ENCODE measurements at places on chromosomes 11 and 22.

GRCh38 chr11:35142481-35143075 is 3.6 kb downstream of the CD44 start:
- DNase-seq: no peak

- DNase-seq: no peak
Observed at GRCh38 chr11:77361184-77361583, 59.7 kb upstream of the GDPD4 start.

- DNase-seq: no peak
Observed at GRCh38 chr11:3106736-3107524, 49.7 kb upstream of the CARS1 start.

DNA sequence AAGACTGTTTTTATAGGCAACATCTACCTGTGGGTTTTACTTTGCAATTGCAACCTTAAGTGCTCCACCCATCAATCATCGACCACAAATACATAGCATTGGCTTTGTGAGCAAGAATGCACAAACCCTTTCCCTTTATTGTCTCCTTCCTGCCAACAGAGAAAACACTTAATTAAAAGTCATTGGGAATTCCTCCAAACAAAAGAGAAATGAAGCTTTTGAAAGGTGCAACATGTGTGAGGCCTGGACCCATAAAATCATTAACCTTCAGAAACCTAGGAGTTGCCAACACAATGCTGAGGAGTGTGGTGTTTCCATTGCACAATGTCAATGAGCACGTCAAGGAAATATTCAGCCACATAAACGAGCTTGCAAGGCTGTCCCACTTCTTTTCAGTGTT is 223.2 kb downstream of the BLID start:
- DNase-seq: no peak

DNA sequence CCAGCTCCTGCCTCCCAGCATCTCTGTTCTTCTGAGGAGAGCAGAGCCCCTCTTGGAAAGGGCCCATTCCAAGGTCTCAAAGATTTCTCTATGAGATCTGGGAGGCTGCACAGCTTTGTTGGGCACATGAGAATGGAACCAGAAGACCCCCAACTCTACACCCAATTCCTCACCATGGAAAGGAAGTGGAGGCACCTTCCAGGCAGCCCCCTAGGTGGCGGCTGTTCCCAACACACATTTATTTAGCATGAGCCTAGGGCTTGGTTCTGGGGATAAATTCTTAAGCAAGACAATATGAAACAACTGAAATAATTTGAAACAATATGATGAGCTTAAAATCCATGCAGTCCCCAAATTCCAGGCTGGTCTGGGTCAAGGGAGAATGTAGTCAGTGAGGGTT is 100.4 kb downstream of the TIMP3 start:
- peak; percentile 10 for DNase-seq

DNA sequence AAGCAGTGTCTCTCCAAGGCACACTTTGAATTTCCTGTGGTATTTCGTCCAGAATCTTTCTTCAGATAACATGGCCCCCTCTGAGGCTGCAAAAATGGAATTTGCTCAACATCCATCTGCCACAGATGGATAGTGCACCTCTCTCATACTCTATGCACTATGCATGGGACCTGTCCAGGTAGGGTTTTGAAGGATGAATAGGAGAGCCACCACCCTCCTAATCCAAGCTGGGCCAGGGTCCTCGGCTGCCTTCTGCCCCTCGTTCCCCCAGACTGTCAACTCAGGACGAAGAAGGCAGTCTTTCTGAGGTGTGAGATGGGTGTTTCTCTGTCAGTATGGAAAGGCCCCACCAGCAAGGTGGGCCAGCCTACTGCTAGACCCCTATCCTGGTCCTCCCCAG is 56.4 kb downstream of the MN1 start:
- no peak for DNase-seq

DNA sequence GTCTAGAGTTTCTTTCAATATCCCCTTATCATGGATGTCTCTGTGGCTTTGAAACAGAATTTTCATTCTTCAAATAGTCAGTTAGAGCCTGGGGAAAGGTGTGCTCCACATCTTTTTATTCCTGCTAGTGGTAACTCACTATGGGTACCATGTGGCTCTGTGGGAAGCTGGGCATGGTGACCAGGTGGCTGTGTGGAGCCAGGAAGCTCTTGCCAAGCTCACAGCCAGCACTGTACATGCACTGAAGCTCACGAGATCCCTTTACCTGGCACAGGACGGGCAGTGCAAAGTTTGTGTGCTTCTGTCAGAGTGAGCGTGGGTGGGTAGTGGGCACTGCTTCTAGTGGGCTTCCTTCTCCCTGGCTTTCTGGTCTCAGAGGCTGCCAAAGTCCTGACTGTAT is 6.3 kb upstream of the KDM4F start:
- no peak for DNase-seq

DNA sequence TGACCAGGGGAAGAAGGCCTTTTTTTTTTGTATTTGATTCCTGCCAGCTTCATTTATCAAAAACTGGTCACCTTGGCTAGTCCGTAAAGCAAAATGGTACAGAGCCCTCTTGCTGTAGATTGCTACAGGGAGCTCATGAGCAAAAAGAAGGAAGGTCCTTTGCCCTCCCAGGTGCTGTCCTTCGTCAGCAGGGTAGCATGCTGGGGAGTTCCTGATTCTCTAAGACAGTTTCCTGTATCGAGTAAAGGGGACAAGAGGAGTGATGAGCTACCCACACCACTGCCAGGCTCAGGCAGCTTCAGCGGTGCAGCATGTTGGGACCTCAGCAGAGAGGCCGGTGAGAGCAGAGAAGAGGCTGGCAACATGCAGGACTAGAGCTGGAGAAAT is 67.8 kb upstream of the CSNK2A3 start:
- DNase-seq: peak; percentile 23

DNA sequence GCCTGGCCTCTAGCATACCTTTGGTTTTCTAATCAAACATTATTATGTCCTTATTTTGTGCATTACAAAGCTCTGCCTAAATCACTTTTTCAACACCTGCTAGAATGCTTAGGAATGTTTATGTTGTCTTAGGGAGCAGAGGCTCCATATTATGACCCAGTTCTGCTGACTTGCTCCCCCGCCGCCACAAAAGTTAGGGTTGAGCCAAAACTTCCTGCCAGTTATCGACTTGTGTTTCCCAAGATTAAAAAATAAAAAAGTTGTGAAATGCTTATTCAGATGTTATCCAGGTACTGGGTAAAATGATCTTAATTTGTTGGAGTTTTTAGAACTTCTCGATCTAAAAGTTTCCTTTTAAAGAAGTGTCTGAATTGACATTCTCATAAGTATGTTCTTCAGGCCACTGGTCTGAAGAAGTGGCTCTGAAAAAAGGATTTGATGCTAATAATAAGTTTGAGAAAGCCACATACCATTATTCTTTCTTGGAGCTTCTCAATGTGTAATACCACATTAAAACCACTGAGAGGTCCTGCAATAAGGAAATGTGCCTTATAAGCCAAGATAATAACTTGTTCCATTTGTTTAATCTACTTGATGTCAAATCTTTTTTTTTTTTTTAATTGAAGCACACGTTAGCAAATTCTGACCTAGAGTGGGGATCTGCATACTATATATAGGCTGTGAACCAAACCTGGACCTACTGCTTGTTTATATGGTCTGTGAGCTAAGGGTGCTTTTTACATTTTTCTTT is 2.2 kb downstream of the RNF185 start:
- no peak for DNase-seq

DNA sequence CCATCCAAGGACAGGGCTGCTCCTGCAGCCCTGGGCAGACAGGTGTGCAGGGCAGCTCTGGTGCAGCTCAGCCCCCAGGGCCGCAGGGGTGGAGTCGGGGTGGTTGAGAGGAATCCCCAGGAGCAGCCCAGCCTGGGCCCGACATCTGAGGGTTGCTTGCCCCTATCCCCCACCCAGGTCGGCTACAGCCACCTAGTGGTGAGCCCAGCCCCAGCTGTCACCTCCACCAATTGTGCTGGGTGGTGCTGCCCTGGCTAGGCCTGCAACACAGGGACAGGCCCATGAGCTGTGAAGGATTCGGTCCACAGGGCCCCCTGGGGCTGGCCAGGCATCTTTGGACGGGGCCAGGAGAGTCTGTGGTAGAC is 29.6 kb downstream of the RTN4R start:
- peak; percentile 95 for DNase-seq

GRCh38 chr22:18000441-18001039 is 23.8 kb downstream of the MICAL3 start:
- DNase-seq: peak; percentile 25

GRCh38 chr22:24559471-24559870 is 3.7 kb downstream of the SNRPD3 start:
- no peak for DNase-seq

GRCh38 chr11:22670830-22671229 is 4.4 kb downstream of the GAS2 start:
- peak; percentile 9 for DNase-seq

- peak; percentile 53 for DNase-seq
Observed at GRCh38 chr22:24424001-24424900, 3.1 kb upstream of the ADORA2A start.

DNA sequence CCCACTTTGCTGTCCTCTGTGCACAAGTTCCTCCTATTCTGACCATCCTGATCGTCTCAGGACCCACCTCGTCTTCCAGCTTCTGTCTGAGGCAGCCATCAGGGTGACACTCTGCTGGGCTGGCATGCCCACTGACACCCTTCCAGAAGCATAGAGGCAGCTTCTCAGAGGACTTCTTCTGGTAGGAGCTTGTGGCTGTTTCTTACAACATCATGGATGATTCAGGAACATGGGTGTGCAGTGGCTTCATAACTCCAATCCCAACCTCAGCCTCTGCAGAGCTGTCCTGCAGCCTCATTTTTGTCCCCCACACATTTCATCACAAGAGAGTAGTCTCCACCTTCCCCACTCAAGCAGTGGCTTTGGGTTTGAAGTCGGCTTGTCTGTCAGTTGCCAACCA is 20.9 kb upstream of the CTR9 start:
- peak; percentile 83 for DNase-seq

- DNase-seq: no peak
Observed at GRCh38 chr11:95182397-95182796, 48.6 kb downstream of the SESN3 start.

DNA sequence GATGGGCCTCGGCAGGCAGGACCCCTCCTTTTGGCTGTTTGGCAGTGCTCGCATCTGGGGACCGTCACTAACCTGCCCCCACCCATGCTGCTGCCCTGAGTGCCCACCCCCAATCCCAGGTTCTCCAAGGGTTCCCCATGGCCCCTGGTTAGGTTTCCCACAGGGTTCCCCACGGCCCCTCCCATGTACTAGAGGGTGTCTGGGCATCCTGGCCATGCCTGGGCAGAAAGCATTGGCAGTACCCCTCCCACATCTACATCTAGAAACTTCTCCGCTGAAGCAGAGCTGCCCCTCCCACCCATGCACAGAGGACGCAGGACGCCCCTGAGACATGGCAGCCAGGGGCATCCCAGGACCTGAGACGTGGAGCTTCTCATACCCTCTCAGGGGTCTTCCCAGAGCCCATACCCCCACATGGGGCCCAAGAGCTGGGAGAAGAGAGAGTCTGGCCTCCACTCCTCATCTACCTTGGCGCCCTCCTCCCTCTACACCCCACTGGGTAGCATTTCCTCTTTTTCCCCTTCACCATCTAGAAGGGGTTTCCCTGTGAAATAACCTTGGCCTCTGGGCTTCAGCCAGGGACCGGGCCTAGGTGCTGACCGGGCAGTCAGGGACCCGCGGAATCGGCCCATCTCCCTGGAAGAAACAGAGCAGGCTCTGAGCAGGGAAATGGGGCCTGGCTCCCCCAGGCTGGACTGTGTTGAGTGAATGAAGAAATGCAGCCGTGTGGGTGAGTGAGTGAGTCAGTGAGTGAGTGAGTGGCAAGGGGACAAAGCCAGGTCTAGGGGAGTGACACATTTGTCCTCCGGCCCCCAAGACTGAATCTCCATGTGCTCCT is 987.3 kb downstream of the BRD1 start:
- DNase-seq: no peak

GRCh38 chr11:1834779-1835670 is at the start of gene SYT8:
SYT8 (plus strand) TSS chr11:1834990; CDS start chr11:1835106, 116 bp downstream.
- no peak for DNase-seq

GRCh38 chr22:39923696-39924095 is 22.8 kb downstream of the GRAP2 start:
- no peak for DNase-seq

DNA sequence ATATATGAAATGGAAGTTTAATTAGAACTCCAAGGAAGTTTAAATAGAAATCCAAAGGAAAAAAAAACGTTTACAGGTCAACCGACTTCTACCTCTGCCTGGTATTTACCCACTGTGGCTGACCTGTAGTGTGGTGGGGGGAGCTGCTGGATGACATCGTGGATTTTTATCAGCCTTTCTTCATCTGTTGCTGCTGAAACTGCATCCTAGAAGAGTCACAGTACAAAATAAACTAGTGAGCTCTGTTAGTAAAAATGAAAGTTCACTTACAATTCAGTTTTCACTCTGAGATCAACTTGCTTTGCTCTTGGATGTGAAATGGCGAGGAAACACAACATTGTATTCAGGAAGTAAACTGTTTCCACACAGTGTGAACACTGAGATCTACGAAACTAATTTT is 43.2 kb upstream of the TP53AIP1 start:
- DNase-seq: no peak

GRCh38 chr11:113248702-113249490 is 65.5 kb upstream of the TTC12 start:
- DNase-seq: no peak

GRCh38 chr11:47253660-47254059 is 4.1 kb upstream of the NR1H3 start:
- DNase-seq: no peak

DNA sequence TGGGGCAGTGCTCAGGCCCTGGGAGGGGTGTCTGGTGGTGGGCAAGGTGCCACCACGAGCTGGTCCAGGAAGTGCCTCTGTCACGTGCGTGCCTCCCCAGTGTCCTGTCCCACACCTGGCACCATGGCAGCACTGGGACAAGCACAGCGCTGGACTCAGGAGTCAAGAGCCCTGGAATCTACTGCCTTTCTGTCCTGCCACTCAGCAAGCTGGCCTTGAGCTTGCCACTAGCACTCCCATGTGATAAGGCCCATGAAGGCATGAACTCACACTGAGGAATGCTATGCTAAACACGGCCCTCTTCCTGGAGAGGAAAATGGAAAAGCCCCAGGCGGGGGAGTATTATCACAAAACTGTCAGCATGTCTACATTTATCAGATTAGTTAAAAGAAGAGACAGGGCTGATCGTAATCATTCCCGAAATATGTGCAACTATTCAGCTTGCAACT is 50.7 kb upstream of the SLC35C1 start:
- no peak for DNase-seq

DNA sequence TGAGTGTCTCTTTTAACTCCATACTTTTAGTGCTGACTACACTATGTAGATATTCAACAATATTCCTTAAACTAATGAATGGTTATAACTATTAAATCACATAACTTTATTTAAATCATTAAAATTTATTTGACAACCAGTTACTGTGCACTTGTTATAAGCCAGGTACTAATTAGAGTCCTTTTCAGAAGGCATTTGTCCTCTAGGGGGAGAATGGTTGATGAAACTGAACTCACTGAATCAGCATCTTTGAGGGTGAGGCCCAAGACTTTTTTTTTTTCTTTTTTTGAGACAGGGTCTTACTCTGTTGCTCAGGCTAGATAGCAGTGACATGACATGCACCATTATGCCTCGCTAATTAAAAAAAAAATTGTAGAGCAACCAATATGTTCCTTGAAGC is 515.6 kb upstream of the CCDC90B start:
- DNase-seq: no peak
